ENCODE measurements at places on chromosomes 5 and 9.

GRCh38 chr9:133945977-133946753 is 46.0 kb downstream of the VAV2 start:
- no peak overlapping the region for H3K4me3 ChIP-seq
- no peaks in the 10 kb centered on the region for H3K27me3 ChIP-seq
- no peaks in the 10 kb centered on the region for H3K36me3 ChIP-seq
- H3K27ac ChIP-seq: no peak overlapping the region
- no peaks in the 10 kb centered on the region for H3K4me1 ChIP-seq

- no peak overlapping the region for H3K27ac ChIP-seq
- DNase-seq: no peak
- peaks cover 37% of the 10 kb centered on the region for H3K4me1 ChIP-seq
- no peak overlapping the region for H3K4me3 ChIP-seq
- H3K36me3 ChIP-seq: peaks cover 7% of the 10 kb centered on the region
- H3K27me3 ChIP-seq: no peaks in the 10 kb centered on the region
Measured at GRCh38 chr9:35105126-35105525, 2.2 kb upstream of the STOML2 start.

DNA sequence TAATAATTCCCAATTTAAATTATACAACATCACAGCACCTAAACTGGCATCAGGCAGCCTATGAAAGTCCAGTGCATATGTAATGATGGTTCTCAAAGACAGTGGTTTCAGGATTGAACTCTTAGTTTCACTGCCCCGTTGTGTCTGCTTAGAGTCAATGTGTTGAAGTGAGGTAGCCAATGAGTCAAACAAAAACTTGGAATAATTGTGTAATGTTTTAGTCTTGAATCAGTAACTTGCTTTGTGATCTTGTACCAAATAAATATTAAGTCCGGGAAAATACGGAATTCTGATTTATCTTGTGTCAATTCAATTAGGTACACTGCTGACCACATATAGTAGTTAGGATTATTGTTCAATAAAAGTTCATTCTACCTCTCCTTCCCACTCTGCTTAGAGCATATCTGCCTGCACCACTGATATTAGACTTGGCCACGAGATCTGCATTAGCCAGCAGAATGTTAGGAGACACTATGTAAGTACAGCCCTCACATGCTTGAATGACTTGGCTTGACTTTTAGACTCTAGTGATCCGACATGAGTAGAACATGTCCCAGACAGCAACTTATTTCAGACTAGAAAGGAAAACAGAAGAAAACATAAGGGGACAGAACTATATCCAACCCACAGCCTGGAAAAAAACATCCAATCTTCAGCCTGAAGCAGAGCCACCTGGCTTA is 441.5 kb upstream of the PTGER4 start:
- peaks cover 37% of the 10 kb centered on the region for H3K4me1 ChIP-seq
- DNase-seq: no peak
- peaks cover 24% of the 10 kb centered on the region for H3K36me3 ChIP-seq

DNA sequence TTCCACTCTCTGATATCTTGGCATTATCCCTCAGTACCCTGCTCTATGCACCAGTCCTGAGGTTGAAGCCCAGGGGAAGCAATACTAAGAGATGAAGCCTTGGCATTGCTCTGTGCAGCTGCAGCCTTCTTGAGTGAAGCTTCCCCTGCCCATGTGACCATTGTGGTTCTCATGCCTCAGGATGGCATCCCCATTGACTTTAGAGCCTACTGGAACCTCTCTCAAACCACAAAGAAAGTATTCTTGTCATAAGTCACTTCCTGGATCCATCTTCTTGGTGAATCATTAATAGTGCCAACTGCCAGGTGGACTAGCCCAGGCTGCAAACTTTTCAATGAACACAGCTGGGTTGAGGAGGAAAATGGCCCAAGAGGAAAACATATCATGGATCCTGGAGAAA is 283.9 kb upstream of the RFX3 start:
- no peaks in the 10 kb centered on the region for H3K4me1 ChIP-seq
- H3K36me3 ChIP-seq: no peaks in the 10 kb centered on the region
- H3K27ac ChIP-seq: no peak overlapping the region
- H3K27me3 ChIP-seq: no peaks in the 10 kb centered on the region

DNA sequence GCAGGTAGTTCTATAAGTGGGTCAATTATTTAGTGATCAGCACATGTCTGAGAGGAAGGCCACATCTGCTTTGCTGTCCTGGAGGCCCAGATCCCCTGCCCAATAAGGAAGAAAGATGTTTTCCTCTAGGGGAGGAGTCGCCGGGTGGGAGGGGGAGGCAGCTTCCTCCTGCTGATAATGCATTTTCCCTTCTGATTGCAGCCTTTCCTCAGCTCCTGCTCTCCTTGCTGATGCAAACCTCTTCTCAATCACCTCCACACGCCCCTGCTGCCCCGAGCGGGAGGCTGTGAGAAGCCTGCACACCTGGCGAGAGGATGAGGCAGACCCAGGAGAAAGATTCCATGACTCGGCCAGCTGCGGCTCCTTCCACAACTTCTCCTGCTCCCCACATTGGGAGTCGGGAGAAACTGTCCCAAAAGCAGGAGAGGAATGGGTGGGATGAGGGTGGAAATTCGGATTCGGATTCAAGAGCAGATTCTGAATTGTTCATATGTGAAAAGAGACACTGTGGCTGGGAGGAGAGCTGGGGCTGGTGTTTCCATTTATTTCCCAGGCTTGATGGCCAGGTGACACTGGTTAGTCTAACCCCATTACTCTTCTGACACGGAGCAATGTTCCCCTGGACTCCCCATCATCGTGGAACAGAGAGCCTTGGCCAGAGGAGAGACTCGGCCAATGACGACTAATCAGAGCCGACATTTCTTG is 6.8 kb upstream of the NTNG2 start:
- no peak overlapping the region for H3K27ac ChIP-seq
- H3K4me3 ChIP-seq: no peak overlapping the region
- no peak for DNase-seq
- peaks cover 43% of the 10 kb centered on the region for H3K27me3 ChIP-seq

GRCh38 chr9:124853605-124854143 is 414 bp downstream of the WDR38 start:
- peak overlapping the region; percentile 42 for H3K27ac ChIP-seq
- no peak for DNase-seq
- H3K4me3 ChIP-seq: peak overlapping the region; percentile 76
- H3K36me3 ChIP-seq: peaks cover 6% of the 10 kb centered on the region
- peaks cover 28% of the 10 kb centered on the region for H3K4me1 ChIP-seq

Measured in activated T-cell treated with anti-CD3 and anti-CD28 coated beads, Interleukin-2, amount 50 U/mL, for 72 hours (primary cell).